A549 treated with AZD2906 at 1 μM for 4 hours (cell line): ENCODE measurements at places on chromosomes 7 and 10. TPM values are rescaled to one million over a fixed set of nuclear protein-coding genes. Genes with fewer than 3 reads are reported as not detected.

Gene CCDC146
- total RNA-seq = 0.47 to 0.77 TPM (median 0.67 TPM) in 5 replicates

Gene ARHGAP22
- 2.7 to 3.8 TPM (median 3.3 TPM) in 5 replicates for total RNA-seq

Gene RASSF4
- total RNA-seq = 4.4 to 5.7 TPM (median 5.0 TPM) in 5 replicates

Gene AKR1C8
- total RNA-seq = 0.08 to 0.25 TPM in 2 of 5 replicates, not detected in the others

Gene ENTPD1
- total RNA-seq = 0.02 to 0.09 TPM (median 0.07 TPM) in 3 of 5 replicates, not detected in the others

Gene UCN3
- not detected in 5 replicates for total RNA-seq

Gene CLRN3
- total RNA-seq = not detected in 5 replicates

Gene WDFY4
- 0.03 to 0.11 TPM (median 0.06 TPM) in 4 of 5 replicates, not detected in the other for total RNA-seq
